ENCODE measurements at places on chromosomes 12 and 14.

GRCh38 chr14:71498212-71498611 is 434.0 kb upstream of the RGS6 start:
- DNase-seq = no peak

GRCh38 chr14:105312973-105313372 is 1.6 kb upstream of the PACS2 start:
- DNase-seq = no peak

DNA sequence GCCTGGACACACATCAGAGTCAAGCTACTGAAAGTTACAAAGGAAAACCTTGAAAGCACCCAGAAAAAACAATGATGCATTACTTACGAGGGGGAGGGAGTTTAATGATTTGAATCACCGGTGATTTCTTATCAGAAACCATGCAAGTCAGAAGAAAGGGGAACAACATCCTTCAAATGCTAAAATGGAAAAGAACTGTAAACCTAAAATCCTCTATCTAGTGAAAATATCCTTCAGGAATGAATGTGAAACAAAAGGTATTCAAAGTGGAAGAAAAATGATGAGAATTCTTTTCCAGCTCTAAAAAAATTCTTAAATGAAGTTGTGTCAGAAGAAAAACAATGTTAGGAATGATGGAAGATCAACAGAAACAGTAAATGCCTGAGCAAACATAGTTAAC is 16.8 kb downstream of the SCAF11 start:
- DNase-seq = no peak

DNA sequence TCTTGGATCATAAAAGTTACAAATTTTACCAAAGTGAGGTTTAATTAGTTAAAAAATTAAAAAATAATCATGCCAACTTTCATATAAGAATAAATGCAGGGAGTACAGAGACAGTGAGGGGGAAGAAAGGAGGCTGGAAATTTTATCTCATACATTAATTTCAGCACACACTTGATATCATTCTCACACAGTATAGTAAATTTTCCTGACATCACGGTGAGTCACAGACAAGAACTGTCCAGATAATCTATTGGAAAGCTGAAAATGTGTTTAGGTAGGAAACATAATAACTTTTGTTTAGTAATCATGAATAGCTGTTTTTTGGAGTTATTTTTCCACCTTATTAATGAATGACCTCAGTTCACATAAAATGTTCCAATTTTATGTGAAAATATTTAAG is 1204.8 kb downstream of the GALC start:
- no peak for DNase-seq

DNA sequence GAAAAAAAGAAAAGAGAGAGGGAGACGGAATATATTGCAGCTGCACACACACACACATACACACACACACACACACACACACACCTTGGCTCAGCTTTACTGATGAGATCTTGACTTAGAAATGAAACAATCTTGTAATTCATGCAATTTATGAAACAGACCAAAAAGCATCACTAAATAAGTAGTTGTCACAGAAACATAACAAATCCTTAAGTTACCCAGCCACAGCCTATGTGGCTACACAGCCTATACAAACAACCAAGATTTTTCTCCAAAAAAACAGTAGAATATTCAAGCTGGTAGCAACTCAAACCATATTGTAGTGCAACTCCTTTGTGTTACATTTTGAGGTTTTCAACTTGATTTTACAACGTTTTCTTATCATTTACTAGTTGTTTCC is 37.9 kb upstream of the GNG2 start:
- no peak for DNase-seq

DNA sequence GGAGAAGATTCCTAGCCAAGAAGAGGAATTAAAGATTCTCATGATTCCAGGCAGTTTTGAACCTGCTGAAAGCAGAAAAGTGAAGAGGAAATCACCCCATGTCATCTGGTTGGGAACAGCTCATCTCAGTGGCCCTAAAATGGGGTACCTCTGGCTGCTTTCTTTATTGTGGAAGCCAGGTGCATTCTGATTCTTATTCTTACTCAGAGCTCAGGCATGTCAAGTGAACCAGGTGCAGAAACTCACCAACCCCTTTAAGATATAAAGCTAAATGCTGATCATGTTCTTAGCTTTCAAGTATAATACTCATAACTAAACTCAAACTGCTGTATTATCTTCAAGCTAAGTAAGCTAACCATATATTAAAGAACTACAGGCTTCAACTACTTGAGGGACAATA is 253.9 kb upstream of the ARID2 start:
- no peak for DNase-seq

DNA sequence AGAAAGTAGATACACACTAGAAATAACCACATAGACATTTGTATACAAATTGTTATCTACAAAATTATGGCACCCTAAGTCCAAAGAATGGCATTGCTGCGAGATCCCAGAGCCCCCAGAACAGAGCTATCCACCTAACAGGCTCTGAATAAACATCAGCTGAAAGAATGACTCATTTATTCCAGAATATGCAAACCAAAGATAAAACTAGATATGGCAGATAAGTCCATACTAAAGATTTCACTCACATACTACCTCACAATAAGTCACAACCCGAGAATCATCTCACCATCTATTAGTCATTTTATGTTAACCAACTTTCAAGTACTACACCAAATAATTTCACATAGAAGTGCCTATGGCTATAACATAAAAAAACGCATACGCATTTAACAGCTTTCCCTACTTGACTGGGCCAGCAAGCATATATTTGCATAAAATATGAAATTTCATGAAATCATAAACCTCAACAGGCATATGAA is 5.6 kb downstream of the CNIH1 start:
- no peak for DNase-seq

DNA sequence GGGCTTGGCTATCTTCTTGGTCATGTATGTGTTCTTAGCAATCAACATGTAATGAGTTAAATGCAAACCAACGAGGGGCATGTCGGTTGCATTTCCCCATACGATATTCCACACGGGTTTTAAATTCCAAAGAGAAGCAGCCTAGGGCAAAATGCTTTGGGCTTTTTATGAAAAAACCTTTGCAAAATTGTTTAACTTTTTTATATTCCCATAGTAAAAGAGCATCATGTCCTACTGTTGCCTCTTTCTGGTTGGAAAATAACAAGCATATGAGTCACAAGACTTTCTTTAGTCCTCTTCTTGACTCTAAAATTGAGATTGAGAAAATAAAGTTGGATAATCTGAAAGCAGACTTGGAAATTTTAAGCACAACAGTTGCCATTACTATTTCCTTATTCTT is 3.8 kb upstream of the DIO2 start:
- DNase-seq = no peak

- DNase-seq = peak; percentile 38
Observed at GRCh38 chr12:6632026-6632983, 3.5 kb downstream of the LPAR5 start.

DNA sequence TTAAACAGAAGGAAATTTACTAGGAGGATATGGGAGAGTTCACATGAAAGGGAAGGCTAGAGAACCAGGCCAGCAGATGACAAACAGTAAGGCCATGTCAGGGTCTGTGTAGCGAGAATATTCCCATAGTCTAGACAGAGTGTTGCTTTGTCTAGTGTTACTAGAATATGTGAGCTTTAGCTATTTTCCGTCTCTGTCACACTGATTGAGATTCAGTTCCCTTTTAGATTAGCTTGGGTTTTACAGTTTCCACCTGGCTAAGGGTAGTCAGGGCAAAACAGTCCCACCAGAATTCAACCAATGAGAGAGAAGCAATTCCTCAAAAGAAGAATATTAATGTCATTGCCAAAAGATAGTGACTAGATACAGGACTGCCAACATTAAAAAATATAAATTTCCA is 82.8 kb upstream of the MDM1 start:
- no peak for DNase-seq

- no peak for DNase-seq
Observed at GRCh38 chr12:119369907-119370546, 35.5 kb downstream of the CCDC60 start.

DNA sequence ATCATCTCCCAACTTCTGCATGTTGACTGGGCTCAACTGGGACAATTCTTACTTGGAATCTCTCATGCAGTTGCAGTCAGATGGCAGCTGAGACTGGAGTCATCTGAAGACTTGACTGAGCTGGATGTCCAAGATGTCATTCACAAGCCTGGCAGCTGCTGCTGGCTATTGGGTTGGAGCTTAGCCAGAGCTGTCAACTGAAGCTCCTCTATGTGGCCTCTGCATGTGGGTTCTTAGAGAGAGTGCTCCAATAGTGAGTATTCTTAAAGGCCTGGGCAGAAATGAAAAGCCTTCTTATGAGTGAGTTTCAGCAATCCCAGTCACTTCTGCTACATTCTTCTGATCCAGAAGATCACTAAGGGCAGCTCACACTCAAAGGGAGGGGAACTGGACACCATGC is 440.9 kb downstream of the LRIG3 start:
- DNase-seq = no peak

GRCh38 chr14:24178399-24179178 is 6.7 kb downstream of the REC8 start:
- no peak for DNase-seq

DNA sequence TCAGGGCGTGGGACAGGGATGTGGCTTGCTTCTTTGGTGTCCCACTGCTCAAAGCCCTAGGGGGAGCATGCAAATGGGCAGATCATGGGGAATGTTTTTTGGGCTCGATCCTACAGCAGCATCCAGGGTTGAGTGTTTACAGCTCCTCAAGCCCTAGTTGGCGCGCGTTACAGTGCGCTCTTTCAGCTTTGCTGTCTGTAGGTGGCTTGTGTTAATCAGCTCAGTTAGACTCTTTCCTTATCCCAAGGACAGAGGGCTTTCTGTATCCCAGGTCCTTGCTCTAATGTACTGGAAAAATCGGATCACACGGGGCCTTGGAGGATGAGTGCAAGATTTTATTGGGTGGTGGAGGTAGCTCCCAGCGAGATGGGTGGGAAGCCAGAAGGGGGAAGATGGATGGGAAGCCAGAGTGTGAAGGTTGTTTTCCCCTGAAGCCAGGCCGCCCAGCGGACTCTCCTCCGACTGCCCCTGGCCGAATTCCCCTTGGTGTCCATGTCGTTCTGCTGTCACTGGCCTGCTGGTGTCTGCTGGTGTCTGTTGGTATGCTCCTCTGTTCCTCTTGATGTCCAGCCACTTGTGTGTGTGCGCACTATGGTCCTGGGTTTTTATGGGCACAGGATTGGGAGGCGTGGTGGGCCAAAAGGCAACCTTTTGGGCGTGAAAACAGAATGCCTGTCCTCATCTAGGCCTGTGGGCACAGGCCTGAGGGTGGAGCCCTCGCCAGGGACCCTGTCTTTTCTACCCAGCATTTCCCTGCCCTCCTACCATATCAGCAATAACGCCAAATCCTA is 10.7 kb upstream of the TXNRD1 start:
- DNase-seq = no peak

DNA sequence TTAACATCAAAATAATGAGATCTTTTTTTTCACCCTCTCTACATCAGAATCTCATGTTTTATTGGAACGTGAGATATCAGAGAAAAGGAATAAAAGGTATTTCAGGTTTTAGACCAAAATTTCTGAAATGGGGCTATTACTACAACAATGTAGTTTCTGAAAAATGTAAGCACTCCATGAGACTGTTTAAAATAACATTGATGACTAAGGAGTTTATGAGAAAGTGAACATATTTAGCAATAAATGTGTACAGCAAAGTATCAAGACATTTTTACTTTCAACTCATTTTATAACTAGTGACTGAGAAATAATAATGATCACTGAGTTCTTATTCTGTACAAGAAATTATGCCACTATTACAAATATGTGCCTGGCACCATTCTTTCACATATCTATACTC is 39.3 kb upstream of the ABCC9 start:
- no peak for DNase-seq

DNA sequence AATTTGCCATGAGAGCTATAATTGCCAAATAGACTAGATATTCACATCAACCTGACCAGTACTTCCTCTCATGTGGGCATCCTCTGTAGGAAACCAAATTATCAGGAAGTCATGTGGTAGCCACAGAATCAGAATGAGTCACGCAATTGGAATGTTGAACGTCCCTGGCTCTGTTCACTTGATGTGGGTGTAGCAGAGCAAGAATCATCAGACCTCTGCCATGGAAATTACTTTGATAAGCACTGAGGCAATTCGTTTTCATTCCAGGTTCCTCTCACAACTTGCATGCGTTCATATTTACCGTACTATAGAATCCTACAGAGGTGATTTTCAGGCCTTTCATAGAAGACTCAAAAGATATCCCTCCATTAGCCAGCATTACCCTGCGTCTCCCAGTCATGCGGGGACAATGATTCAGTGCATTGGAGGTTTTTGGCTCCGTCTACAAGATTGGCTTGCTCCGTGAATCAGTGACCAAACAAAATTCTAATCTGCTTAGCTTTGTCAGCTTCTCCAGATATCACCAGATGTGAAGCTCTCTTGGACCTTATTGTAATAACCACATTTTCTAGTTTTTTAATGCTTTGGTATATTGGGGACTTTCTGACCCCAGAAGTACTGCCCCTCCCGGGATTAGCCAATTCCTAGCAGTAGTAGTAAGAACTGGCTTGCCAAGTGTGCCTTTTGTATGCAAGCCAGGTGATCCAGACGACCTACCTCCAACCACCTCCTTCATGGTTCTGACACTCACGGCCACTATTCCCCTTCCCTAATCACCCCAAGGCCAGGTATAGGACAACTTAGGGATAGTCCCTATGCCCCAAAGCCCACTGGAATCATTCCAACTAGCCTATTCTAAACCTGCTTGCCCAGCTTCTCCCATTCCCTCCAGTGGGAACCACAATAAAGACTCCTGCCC is 133.4 kb downstream of the KICS2 start:
- no peak for DNase-seq

DNA sequence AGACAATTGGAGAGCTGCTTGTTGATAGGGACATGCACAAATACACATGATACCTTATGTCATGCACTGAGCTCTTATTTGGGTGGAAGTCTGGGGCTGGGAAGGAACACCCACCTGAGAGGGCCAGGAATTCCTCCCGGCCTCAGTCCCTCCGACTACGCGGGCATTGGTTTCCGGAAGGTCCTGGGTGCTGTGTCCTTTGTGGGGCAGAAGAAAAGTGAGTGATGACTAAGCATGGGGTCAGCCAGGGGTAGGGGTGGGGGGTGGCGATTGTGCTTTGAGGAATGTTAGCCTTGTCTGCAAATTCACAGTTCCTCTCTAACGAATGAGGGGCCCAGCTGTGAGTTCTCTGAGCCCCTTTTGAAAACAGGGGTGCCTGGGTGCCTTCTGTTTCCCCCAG is 798 bp downstream of the CELA1 start:
- DNase-seq = no peak

DNA sequence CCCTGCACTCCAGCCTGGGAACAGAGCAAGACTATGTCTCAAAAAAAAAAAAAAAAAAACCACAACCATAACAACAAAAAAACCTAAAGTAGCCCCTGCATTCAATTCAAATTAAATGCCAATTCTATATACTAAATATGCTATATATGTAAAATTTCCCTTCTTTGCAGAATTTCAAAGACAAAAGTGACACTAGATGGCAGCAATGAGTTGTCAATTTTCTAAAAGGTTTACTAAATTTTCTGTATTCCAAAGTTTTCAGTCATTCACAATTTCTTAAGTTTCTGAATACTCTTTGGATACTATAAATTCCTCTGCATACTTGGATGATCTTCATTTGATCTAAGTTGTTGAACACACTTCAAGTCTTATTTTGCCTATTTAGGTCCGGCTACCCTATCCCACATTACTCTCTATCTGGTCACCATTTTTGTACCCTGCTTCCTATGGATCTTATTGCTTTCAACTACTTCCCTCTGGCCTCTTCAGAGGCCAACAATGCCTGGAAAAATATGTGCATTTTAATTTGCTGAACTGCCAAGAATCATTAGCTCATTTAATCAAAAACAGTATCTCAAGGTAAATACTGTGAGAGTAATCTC is 27.9 kb downstream of the HNRNPC start:
- no peak for DNase-seq

- DNase-seq = no peak
Observed at GRCh38 chr14:68924186-68925158, 54.6 kb downstream of the ACTN1 start.
